Brain microvascular endothelial cell (primary cell): ENCODE measurements at places on chromosomes 16 and 17.

DNA sequence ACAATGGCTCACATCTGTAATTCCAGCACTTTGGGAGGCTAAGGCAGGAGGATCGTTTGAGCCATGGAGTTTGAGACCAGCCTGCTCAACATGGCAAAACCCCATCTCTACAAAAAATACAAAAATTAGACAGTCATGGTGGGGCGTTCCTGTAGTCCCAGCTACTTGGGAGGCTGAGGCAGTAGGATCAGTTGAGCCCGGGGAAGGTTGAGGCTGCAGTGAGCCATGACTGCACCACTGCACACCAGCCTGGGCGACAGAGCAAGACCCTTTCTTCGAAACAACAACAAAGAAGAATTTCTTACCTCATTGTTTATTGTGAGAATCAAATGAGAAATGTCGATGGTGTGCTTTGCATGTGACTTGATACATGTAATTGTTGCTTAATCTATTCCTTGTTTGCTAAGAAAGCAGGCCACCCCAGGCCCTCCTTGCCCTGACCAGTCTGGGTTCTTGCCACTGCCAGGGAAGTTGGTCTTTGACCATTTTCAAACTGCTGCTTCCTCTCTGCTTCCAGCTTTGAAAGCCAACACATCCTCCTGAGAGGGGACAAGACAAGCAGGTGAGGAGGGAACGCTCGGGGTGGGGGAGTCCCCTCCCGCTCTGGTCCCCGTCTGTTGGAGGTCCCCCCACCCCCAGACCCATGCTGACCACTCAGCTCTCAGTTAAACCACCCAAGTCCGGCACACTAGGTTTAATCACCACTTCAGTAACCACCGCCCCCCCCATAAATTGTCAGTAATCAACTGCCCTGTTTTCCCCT is 47.3 kb upstream of the CPNE2 start:
- DNase-seq: no peak

DNA sequence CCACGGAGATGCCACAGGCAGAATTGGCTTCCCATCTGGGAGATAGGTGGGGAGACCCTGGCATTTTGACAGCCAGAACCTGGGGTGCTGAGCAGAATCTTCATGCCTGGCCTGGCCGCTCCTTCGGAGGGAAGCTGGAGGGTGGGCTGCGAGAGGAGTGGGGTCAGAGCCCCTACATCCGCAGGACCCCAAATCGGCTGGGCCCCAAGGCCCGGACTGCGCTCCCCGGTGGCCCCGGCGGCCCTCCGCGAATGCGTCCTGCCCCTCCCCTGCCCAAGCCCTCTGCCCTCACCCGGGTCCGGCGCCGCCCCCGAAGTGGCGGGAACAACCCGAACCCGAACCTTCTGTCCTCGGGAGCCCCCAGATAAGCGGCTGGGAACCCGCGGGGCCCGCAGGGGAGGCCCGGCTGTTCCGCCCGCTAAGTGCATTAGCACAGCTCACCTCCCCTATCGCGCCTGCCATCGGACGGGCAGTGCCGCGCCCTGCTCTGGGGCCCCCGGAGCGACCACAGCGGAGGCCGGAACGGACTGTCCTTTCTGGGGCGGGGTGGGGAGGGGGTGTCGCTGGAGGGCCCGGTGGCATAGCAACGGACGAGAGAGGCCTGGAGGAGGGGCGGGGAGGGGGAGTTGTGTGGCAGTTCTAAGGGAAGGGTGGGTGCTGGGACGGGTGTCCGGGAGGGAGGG is 850 bp upstream of the PNMT start:
- no peak for DNase-seq

GRCh38 chr17:40542558-40543411 is 22.5 kb downstream of the CCR7 start:
- peak; percentile 98 for DNase-seq

DNA sequence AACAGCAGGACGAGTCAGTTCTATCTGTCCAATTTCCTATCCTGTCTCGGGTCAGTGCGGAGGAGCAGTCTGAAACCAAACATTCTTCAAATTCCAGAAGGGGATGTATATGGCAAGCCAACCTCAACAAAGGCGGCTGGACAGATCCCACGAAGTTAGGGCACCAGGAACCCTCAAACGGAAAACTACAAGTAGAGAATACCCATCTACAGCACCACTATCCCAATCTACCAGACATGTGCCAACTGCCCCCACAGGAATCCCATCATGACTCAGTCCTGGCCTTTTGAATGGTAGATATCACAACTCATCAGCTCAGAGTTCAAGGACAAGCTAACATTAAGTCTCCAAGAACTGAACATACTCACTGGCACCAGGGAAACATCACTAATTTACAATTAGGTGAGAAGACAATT is 2.3 kb downstream of the NAT9 start:
- peak; percentile 63 for DNase-seq

GRCh38 chr17:48004983-48005382 is 32.6 kb downstream of the COPZ2 start:
- no peak for DNase-seq

DNA sequence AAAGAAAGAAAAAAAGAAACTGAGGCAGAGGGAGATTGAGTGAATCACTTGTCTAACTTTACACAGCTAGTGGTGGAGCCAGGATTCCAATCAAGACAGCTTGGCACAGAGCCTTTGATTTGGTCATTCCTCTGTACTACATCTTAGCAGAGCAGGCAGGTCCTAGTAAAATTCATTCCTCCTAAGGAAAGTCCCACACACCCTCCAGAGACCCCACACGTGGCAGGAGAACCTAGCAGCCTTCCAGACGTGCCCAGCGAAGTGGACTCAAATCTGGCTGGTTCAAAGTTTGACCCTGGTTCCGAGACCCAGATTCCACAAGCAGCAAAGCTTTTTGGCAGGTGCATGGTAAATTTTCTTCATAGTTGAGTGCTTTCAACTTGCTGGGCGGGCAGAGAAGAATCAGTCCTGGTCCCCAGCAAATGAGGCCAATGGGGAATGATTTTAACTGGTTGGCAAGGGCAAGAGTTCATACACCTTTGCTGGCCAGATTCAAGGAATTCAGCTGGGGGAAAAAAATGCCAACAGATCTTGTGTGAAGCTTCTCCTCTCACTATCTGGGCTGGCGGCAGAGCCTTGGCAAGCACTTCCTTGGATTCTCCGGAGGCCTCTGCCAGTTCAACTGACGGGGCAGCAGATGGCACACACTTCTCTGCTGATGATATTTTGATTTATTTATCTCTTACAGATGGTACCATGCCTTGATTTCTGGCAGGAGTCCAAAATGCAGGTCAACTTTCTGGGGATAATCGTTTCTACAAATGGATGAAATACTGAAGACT is 82.4 kb downstream of the GSG1L start:
- no peak for DNase-seq

DNA sequence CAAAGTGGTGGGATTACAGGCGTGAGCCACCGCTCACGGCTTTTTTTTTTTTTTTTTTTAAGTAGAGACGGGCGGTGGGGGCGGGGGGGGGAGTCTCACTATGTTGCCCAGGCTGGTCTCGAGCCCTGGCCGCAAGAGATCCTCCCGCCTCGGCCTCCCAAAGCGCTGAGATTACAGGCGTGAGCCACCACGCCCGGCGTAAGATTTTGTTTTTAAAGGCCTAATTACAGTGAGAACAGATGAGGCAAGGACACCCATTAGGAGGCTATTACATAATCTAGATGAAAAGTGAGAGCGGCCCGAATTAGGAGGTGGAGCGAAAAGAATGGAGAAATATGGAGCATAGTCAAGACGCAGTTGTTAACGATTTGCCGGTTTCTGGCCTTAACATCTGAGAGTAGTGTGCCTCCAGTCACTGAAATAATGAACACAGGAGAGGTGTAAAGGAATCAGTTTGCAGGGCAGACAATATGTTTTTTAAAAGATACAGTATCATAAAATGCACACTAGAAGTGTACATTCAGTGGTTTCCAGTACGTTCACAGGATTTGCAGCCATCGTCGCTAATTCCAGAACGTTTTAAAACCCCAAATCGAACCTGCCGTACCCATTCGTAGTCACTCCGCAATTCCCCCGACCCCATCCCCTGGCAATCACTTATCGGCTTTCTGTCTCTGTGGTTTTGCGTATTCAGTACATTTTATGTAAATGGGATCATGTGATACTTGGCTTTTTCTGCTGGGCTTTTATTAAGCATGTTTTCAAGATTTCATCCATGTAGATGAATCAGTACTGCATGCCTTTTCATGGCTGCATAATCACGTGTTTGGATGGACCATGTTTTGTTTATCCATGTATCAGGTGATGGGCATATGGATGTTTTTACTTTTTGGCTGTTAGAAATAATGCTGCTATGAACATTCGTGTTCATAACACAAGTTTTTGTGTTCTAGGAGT is 1.4 kb upstream of the SLX4 start:
- DNase-seq: no peak

DNA sequence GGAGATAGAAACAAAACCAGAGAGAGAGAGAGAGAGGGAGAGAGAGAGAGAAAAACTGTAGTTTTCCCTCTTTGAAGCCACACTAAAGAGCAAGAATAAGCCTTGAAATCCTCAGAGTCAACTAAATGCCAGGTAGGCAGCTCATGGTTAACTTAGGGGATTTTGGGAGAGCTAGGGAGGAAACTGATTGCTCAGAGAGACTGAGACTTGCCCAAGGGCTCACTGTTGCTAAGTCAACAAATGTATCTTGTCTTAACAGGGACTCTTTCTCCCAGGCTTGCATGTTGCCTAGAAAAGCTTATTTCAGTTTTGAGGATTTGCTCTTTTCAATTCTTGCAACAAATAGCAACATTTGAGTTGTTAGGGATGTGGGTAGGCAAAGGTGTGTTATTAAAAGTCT is 4.5 kb upstream of the SLC5A11 start:
- DNase-seq: no peak

DNA sequence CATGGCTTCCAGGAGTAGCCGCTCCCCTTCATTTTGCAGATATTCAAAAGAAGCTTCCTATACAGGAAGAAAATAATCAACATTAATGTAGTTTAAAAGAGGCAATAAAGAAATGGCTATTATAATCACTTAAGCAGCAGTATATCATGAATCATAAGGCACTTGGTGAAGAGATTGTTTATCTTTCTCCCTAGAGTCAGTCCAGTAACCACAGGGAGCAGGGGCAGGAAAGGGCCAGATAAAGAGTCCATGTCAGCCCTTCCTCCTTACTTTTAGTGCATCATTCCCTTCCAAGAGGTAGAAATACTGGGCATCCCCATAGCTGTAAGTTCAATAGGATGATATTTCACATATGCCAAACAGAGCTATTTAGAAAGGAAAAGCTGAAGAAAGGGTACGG is 184.6 kb upstream of the C17orf78 start:
- peak; percentile 66 for DNase-seq

DNA sequence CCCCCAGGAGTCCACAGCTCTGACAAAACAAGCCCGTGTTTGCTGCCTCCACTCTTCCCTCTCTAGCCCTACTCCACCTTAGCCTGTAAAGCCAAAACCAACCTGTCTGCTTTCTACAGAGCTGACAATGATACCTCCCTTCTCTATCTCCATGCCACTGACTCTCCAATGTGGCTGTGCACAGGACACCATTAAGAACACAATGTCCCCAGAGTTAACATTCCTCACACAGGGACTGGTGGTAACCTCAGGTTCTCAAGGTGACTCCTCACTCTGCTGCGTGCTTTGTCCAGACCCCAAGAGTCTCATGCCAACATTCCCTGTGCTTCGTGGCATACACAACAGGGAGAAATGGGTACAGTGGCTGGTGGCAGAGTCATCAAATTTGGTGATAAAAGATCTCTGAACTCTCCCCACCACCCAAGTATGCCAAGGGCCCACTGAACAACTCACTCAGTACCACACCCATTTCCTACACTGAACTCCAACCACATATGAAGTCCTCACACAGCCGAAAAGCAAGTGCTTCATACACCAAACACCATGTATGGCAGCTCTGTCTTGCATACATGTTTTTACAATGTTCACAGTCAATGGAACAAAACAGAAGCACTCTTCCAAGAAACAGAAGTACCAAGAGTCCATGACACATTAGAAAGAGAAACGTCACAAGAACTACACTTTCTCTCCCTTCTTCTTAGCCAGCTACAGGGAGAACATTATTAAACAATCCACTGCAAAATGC is 21.1 kb downstream of the CSNK2A2 start:
- no peak for DNase-seq

DNA sequence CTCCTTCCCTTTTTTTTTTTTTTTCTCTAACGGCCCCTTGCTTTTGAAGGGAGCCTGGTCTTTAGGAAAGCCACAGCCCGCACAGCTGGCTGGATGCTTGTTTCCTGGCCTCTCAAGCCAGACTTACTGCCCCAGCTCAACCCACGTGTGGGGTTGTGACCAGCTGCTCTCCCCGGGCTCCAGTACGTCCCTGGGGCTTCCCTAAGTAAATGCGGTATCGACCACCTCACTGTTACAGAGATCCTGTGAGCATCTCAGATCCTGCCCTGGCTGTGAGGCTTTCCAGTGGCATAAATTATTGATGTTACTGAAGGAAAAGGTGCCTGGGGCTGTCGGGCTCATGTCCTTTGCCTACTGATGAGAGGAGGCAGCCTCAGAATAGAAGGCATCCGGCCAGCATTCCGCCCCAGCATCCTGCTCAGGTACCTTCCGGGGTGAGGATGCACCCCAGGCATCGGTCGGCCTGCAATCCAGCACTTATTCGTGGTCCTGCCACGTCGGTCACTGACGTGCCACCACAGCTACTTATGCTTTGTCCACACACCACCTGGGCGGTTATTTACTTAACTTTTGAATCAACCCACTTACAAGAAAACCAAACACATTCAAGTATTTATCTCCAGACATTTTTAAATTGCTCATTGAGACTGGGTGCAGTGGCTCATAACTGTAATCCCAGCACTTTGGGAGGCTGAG is 9.6 kb downstream of the GPRC5B start:
- no peak for DNase-seq

DNA sequence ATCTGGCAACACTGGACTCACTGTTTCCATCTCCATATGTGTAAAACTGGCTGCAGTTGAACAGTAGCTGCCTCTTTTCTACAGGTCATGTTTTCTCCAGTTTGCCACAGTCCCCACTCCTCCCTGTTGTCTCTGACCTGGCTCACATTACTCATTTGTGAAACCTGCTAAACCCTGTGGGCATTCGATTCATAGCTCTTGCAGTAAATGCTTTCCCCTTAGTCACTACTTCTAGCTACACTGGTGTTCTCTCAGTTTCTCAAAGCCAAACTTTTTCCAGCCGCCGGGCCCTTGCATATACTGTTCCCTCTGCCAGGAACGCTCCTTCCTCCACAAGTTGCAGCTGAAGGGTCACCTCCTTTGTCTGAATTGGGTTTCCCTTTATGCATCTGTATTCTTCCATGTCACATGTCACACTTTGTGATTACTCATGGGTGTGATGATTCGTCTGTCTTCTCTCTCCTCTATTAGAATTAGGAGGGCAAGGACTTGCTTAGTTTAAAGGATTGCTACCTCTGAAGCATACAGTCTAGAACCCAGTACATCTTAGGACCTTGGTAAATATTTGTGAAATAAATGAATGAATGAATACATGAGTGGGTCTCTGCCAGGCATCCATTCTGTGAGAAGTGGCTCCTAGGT is 15.0 kb upstream of the MT4 start:
- no peak for DNase-seq

GRCh38 chr17:78376161-78376560 is 2.3 kb upstream of the PGS1 start:
- no peak for DNase-seq

GRCh38 chr17:64398320-64398719 is 7.7 kb upstream of the PECAM1 start:
- DNase-seq: no peak

GRCh38 chr17:11986942-11987329 is 10.3 kb downstream of the ZNF18 start:
- peak; percentile 18 for DNase-seq

- no peak for DNase-seq
Measured at GRCh38 chr16:58243528-58244004, 45.7 kb upstream of the CSNK2A2 start.

- peak; percentile 47 for DNase-seq
Measured at GRCh38 chr17:6913608-6914443, 82.0 kb upstream of the ALOX12 start.
